Frontal cortex (tissue), 4 donors: ENCODE measurements at places on chromosomes 13 and 19.

DNA sequence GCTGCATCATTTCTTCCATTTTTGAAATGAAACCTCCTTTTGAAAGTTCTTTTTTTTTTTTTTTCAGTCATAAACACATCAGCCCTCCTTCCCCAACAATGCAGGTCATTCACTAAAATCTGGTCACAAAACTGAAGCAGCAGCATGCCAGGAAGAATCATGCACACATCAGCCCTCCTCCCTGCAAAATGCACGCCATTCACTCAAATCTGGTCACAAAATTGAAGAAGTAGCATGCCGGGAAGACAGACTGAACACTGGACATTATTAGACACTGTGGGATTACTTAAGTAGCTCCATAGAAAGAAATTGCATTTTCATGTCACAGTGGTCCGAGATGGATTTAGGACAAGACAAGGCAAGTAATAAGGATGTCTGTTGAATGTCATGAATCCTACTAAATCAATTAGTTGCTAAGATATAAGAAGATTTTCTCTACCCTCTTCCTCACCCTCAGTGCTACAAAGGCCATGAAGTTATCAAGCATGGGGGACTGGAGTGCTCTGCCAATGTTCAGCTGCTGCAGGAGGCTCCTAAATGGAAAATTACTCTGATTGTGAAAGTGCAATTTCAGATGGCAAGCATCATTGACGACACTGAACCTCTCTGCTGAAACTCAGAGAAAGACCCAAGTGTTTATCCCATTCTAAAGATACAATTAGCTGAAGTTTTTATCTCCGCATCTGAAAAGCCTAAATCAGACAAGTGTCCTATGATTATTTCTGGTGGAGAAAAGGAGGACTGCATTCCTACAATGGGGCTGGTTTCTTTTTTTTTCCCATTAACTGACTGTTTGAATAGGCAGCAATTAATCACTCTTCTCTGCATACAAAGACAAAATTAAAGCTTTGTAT, 913.2 kb downstream of the DIAPH3 start:
- no peak for DNase-seq

DNA sequence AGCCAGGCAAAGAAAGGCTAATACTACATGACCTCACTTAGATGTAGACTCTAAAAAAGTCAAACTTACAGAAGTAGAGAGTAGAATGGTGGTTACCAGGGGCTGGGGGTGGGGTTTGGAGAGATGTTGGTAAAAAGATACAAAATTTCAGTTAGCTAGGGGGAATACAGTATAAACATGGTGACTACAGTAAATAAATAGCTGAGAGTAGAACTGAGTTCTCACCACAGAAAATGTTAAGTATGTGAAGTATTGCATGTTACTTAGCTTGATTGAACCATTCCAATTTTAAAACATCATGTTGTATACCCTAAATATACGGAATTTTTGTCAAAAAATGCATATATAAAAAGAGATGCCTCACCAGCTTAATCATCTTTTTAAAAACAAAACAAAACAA, 67.5 kb upstream of the DOCK9 start:
- no peak for DNase-seq

- DNase-seq: no peak
Observed at GRCh38 chr19:40673397-40673796, 17.1 kb downstream of the NUMBL start.

- DNase-seq: no peak
Observed at GRCh38 chr19:14916848-14917247, 24.4 kb upstream of the OR7C2 start.

- DNase-seq: no peak
Observed at GRCh38 chr13:98500963-98501421, 75.9 kb downstream of the STK24 start.

DNA sequence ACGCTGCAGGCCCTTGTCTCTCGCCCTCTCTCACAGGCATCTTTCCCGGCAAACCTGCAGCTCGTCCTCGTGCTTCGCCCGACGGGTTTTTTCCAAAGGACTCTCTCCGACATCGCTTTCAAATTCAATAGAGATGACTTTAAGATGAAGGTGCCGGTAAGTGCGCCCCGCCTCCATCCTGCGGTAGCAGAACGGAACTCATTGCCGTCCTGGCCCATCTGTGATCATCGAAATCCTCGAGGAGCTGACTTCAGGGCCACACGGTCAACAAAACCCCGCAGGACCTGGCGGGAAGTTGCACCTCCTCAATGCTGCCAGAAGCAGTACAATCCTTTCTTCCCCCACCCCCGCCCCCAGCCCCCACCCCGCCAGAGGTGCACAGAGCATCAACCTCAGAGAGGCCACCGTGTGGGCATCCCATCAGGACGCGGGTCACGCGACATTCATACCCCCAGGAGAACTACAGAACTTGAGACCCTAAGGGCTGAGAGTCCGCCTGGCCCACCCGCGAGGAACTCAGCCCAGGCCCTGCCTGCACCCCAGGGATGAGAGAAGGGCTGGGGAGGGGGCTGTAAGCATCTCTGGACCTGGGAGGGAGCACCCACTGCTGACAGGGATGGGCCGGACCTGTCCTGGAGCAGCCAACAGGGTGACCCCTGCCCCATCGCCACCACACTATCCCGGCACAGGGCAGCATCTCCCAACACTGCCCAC, 44.9 kb upstream of the F7 start:
- DNase-seq: no peak

DNA sequence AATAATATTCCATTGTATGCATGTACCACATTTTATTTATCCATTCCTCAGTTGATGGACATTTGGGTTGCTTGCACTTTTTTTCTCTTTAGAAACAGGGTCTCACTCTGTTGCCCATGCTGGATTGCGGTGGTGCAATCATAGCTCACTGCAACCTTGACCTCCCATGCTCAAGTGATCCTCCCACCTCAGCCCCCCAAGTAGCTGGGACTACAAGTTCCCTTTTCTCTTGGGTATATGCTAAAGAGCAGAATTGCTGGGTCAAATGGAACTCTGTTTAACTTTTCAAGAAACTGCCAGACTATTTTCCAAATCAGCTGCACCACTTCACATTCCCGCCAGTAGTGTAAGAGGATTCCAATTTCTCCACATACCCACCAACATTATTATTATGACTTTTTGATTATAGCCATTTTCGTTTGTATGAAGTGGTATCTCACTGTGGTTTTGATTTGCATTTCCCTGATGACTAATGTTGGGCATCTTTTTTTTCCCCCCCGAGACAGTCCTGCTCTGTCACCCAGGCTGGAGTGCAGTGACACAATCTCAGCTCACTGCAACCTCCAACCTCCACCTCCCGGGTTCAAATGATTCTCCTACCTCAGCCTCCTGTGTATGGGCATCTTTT, 7.6 kb upstream of the IPO5 start:
- DNase-seq: no peak

DNA sequence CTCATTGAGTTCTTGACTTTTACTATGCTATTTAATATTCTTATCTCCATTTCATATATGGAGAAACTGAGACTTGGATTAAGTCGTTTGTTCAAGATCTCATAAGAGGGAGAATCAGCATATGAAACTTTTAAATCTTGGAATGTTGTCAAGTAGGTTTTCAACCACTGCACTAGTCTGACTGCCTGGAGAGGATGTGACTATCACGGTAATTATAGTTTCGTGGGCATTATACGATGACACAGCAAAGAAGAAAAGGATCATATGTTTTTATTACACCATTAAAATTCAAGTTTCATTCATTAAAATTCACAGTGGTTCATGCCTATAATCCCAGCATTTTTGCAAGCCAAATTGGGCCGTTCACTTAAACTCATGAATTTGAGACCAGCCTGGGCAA, 555.2 kb downstream of the SLITRK1 start:
- no peak for DNase-seq

DNA sequence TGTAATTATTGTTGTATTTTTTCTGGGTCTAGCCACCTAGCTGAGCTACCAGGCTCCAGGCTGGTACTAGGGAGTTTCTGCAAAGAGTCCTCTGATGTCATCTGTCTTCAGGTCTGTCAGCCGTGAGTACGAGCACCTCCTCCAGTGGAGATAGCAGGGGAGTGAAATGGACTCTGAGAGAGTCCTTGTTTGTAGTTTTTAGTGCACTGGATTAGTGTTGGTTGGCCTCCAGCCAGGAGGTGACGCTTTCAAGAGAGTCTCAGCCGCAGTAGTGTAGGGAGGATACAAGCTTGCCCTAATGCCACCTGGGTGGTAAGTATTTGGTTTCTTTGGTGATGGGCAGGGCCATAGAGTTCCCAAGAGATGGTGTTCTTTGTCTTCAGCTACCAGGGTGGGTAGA, 384.8 kb downstream of the SLC7A1 start:
- DNase-seq: no peak
